A549 treated with Mapracorat at 1 μM for 4 hours (cell line): ENCODE measurements at places on chromosomes 16 and 17. TPM values are rescaled to one million over a fixed set of nuclear protein-coding genes. Genes with fewer than 3 reads are reported as not detected.

The UBB gene
- 1,946 to 2,234 TPM (median 2,087 TPM) in 5 replicates for total RNA-seq

The LITAFD gene
- total RNA-seq = not detected in 5 replicates

The KDM6B gene
- total RNA-seq = 12.6 to 18.3 TPM (median 15.3 TPM) in 5 replicates

The TENT4B gene
- 9.3 to 12.8 TPM (median 11.8 TPM) in 5 replicates for total RNA-seq

The KRTAP16-1 gene
- total RNA-seq = not detected in 5 replicates

The NTN1 gene
- total RNA-seq = 0.29 to 0.51 TPM (median 0.38 TPM) in 5 replicates

The SP2 gene
- total RNA-seq = 16.3 to 20.1 TPM (median 16.7 TPM) in 5 replicates

The SLC16A5 gene
- total RNA-seq = 22.0 to 35.0 TPM (median 31.0 TPM) in 5 replicates

The CTRB1 gene
- not detected in 5 replicates for total RNA-seq

The FOXF1 gene
- not detected in 5 replicates for total RNA-seq

The TACO1 gene
- total RNA-seq = 53.8 to 55.4 TPM (median 54.8 TPM) in 5 replicates

The CENPV gene
- total RNA-seq = 135 to 165 TPM (median 156 TPM) in 5 replicates

The ASB16 gene
- total RNA-seq = 0.07 to 0.32 TPM (median 0.12 TPM) in 3 of 5 replicates, not detected in the others

The DYNLL2 gene
- total RNA-seq = 18.2 to 24.3 TPM (median 23.3 TPM) in 5 replicates

The HBQ1 gene
- total RNA-seq = 4.6 to 8.2 TPM (median 7.1 TPM) in 5 replicates

The RNU2-1 gene
- not detected in 5 replicates for total RNA-seq

The ALOX15B gene
- 0.09 to 0.20 TPM (median 0.18 TPM) in 5 replicates for total RNA-seq

The GPR139 gene
- total RNA-seq = not detected in 5 replicates

The CD19 gene
- not detected in 5 replicates for total RNA-seq

The AOC2 gene
- total RNA-seq = 1.7 to 2.7 TPM (median 1.8 TPM) in 5 replicates

The CD300LF gene
- not detected in 5 replicates for total RNA-seq

The C16orf74 gene
- total RNA-seq = 12.3 to 19.5 TPM (median 15.1 TPM) in 5 replicates

The PRSS21 gene
- 0.14 to 0.34 TPM (median 0.28 TPM) in 3 of 5 replicates, not detected in the others for total RNA-seq

The GTF3C1 gene
- 61.7 to 72.0 TPM (median 70.3 TPM) in 5 replicates for total RNA-seq

The LRRC37A gene
- 0.79 to 1.1 TPM (median 0.91 TPM) in 5 replicates for total RNA-seq

The PIK3R5 gene
- total RNA-seq = 0.05 to 0.14 TPM in 2 of 5 replicates, not detected in the others

The KRTAP9-4 gene
- not detected in 5 replicates for total RNA-seq

The SMIM36 gene
- total RNA-seq = not detected in 5 replicates

The SLC13A2 gene
- total RNA-seq = 0.12 to 0.19 TPM (median 0.17 TPM) in 4 of 5 replicates, not detected in the other

The CSH1 gene
- total RNA-seq = not detected in 5 replicates

The TBC1D3 gene
- 0.07 TPM in 1 of 5 replicates, not detected in the others for total RNA-seq

The C16orf92 gene
- not detected in 5 replicates for total RNA-seq
